ENCODE measurements at places on chromosomes 2 and 18.

- DNase-seq, result no peak
These were observed 23.7 kb downstream of the SMC6 start for GRCh38 chr2:17729880-17730279.

DNA sequence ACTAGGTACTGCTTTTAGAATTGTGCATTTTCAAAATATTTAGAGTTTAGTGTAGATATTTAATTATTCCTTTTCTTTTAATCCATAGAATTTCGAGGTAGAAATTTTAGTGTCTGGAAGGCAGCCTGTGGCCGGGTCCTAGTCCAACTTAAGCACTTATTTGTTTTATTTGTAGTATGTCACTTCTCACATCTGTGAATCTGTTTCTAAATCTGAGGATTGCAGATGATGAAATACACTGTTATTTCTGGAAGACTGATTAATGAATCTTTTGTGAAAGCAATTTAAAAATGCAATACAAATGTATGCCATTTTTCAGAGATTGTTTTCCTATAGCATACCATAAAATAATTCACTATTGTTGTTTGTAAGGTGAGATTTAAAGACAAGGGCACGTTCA is 483.9 kb upstream of the TRIB2 start:
- DNase-seq, result no peak

- no peak for DNase-seq
These were observed 122.8 kb upstream of the SH3BP4 start for GRCh38 chr2:234829074-234829455.

GRCh38 chr18:49814147-49814499 is 790 bp upstream of the ACAA2 start:
- peak; percentile 43 for DNase-seq

DNA sequence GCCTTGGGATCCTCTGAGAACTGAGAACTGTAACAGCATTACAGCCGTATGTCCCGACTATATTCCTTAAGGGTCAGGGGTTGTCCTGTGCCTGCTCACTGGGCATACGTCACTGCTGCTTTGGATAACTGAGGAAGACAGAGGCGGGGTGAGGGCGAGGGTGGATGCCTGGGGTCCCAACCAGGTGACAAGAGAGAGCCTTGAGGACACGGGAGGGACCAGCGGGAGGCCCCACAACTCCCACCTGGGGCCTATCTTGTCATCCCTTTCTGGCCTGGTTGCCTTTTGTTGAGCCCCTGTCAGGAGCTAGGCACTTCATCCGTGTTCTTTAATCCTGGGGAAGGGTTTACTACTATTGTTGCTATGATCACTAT is 28.8 kb downstream of the INPP5D start:
- no peak for DNase-seq

DNA sequence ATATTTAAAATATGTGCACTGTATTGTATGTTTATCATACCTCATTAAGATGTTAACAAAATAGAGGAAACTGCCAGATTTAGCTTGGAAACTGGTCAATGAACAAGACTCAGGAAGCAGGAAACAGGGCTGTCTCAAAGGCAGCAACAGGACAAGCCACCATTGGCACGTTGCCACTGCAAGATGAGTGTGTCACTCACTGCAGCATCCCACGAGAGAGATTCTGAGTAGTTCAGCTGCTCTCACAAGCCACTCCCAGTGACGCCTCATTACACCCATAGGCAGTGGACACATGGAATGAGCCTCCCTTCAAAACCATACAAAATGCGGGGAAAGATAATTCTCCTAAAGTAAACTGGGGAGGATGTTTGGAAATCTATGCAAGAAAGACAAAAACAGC is 181.9 kb upstream of the DLGAP1 start:
- DNase-seq, result no peak

DNA sequence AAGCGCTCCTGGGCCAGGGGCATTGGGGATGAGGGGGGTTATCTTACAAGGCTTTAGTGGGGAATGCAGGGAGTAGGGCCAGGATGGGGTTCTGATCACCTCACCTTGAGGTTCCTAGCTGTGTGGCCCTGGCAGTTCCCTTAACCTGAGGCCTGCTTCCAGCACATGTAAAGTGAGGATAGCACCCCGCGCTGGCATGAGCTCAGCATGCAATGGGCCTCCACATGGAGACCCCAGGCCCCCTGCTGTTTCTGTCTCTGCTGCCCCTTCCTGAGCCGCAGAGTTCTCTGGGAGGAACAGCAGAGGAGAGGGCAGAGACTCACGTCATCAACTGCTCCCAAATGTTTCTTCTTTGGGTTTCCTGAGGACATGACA is 8.6 kb upstream of the TEX51 start:
- DNase-seq, result no peak

GRCh38 chr2:64651590-64651989 is 2.1 kb downstream of the SERTAD2 start:
- no peak for DNase-seq

DNA sequence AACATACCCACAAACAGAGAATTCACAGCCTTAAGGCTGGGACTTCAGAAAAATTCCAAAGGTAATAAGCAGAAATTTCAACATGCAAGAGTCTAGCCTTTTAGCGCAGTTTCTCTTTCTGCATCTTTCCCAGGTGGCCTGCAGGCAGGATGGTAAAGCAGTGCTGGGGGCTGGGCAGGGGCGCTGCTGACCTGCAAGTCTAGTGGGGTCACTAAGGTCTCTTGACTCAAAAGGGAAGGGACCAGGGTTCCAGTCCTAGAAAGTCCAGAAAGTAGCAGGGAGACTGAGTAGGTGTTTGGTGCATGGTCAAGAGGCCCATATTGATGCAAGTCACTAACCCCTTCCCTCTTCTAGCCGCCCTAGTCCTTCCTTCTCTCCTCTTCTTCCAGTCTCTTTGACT is 169.2 kb downstream of the TGIF1 start:
- DNase-seq, result no peak

GRCh38 chr2:204827701-204828590 is 282.7 kb downstream of the PARD3B start:
- no peak for DNase-seq

DNA sequence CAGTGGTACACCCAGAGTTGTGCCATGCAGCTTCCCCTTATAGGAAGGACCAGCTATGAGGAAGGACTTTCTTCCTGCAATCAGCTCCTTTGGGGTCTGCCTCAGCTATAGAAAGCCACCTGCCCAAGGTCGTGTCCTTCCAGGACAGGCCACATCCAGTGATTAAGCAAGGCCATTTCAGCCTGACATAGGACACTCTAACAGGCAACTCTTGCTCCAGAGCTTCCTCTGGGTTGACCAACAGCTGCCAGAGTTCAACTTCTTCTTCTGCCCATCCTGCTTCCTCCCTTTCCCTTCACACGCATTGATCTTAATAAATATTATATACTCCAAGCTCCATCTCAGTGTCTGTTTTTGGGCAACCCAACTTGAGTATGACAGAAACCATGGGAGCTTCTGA is 12.8 kb downstream of the LRP2 start:
- no peak for DNase-seq

- DNase-seq, result no peak
These were observed 12.3 kb downstream of the CROCC2 start for GRCh38 chr2:240918258-240919091.

DNA sequence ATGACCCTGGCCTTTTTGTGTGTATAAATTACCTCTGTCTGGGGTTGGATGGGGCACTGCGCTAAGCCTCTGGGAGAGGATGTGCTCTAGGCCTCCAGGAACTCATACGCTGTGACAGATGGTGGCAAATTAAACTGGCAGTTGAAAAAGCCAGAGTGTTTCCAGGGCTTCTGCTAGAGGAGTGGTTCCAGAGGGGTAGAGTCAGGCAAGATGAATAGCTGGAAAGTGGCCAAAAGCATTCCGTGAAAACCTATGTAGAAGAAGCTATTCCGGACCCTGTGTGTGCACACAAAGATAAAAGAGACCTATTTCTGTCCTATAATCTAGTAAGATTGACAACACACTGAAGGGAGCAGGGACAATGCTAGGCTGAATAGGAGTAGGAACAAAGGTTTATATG is 84.8 kb downstream of the ACTR3 start:
- DNase-seq, result no peak

GRCh38 chr18:55166260-55166598 is 207.0 kb upstream of the CCDC68 start:
- DNase-seq, result no peak

DNA sequence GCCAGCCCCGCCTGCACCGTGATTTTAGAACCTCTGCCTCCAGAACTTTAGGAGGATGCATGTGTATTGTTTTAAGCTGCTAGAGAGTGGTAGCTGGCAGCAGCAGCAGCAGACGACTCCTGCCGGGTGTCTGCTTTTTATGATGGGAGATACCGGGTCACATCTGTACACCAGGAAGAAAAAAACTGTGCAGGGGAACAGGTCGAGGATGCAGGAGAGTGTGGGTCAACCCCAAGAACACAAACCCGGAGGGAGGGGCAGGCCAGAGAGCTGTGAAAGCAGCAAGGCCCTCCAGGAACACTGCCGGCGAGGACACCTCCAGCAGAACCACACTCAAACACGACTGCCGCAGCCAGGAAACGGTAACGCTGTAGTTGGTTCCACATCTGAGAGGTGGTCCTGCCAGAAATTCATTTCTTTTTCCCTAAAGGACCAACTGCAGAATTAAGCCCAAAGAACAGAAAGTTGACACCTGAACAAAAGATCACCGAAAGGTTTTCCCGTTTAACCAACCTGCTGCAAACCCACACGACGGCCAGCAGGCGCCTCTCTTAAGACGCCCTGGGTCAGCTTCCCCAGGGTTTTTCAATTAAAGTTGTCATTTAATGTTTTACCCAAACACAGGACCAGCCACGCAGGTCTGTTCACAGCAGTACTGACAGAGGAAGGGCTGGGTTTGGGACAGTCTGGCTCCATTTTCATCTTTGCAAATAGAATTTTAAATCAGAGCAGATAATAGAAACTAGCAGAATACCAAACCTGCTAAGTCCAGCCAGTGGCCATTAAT is 60.5 kb downstream of the NDUFA10 start:
- no peak for DNase-seq

- DNase-seq, result peak; percentile 25
These were observed 88.5 kb downstream of the SOCS6 start for GRCh38 chr18:70377317-70377799.

DNA sequence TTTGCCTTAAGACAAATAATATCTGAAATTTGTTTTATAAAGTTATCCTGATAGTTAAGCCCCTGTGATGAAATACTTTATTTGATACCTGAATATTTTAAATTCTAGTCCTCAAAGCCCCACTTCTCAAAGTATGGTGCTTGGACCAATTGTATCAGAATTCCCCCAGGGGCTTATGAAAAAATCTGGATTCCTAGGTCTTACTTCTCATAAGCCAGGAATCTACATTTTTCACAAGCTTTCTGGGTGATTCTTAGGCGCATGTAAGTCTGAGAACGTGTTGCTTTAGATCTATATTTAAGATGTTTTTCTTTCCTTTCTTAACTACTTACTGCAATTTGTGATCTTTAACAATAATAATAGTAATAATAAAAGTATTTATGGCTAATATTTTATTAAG is 53.1 kb downstream of the MYO1B start:
- no peak for DNase-seq

DNA sequence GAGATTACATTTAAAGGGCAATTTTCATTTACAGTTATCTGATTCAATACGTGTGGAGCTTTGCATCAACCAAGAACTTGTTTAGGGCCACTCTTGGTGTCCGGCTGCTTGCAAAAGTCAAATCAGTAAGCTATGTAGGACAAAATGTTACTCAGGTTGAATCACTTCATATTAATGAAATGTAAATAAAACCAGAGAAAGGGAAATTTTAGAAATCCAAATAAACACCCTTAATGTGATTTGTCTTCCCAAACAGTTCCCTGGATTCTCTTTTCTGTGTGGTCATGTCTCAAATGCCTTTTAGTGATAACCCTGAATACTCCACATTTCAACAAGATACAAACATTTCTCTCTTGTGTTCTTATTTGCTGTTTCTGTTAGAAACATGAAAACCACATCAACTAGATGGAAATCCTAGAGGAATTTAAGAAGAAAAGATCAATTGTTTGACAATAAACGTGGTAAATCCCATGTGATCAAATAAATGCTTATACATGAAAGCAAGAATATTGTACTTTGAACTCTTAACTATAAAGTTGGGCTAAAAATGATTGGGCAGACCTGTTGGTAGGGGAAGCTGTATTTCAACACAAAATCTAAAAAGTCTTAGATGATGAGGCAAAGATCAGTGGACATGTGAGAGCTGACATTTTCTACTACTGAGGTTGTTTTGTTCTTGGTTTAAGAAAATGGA is 101.3 kb downstream of the CDC42EP3 start:
- no peak for DNase-seq

DNA sequence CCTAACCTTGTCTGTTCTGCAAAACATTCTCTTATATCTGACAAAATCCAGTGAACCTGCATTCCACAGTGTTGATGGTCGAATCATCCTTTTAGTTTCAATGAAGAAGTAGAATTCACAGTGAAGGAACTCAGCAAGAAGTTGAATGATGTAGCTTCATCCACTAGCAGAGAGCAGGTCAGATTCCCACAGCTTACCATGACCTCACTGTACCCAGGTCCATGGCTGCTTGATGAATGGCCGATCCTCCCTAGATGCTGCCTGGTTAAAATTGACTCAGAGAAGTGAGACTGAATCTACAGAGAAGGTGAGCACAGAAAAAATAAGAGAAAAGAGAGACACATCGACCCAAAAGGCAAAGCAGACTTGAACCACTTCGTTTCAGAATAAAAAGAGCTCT is 906.0 kb upstream of the CHAC2 start:
- DNase-seq, result no peak

DNA sequence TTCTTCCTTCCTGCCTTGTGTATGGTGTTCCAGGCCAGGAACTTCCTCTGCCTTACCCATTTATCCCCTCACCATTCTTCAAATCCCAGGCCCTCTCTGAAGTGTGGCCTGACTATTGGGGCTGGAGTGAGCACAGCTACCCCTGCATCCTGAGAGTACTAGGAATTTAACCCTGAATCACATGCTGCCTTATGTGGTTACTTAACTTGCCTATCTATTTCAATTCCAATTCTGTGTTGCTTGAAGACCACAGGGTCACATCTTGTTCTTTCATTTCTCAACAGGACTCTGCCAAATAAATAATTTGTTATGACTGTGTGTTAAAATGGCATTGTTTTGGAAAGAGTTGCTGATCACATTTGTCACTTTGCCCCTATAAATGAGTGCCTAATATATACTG is 108.6 kb downstream of the CERS6 start:
- DNase-seq, result no peak

- DNase-seq, result no peak
These were observed 66.6 kb upstream of the SNTG2 start for GRCh38 chr2:883803-884748.

DNA sequence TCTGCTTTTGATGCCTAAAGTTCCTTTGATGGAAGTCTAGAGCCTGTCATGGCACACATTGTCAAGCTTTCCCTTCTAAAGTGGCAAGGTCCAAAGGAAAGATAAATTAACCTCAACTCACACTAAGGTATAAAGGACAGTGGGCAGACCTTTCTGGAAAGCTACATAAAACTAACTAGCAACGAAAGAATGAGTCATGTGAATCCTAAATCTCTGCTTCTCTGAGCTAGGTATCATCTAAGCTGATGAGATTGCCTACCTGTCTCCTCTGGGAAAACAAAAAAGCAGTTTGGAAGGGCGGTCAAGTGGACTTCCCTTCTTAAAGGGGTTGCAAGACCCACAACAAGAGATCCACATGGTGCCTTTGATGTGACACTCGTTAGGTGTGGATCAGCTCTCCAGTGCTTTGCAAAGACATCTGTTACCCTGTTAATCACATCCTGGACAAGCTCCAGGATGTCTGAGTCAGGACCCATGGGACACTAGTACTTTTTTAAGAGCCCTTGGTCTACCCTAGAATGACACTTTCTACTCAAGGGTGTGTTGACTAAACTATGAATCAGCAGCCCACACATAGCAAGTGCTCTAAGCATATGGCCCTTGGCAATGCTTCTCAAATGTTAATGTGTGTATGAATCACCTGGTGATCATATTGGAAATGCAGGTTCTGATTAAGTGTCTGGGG is 173.5 kb downstream of the ALK start:
- peak; percentile 65 for DNase-seq
